ENCODE measurements at places on chromosomes 7 and 10.

- no peak for DNase-seq
Measured at GRCh38 chr10:75166623-75166972, 44.0 kb upstream of the VDAC2 start.

GRCh38 chr7:110157631-110158362 is 933.1 kb upstream of the LRRN3 start:
- DNase-seq = no peak

- DNase-seq = no peak
Measured at GRCh38 chr10:129952378-129953118, 11.5 kb downstream of the EBF3 start.

- DNase-seq = no peak
Measured at GRCh38 chr10:7706534-7707073, 3.5 kb downstream of the ITIH2 start.

DNA sequence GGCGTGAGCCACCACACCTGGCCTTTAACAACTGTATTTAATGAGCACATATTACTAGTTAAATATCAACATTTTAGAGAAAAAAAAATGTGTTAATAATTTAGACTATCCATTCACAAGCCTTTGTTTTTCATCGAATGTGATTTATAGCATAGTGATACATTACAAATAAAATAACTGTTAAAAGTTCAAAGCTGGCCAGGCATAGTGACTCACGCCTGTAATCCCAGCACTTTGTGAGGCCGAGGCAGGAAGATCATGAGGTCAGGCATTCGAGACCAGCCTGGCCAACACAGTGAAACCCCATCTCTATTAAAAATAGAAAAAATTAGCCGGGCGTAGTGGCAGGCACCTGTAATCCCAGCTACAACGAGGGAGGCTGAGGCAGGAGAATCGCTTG is 72.7 kb downstream of the HACD1 start:
- DNase-seq = no peak

DNA sequence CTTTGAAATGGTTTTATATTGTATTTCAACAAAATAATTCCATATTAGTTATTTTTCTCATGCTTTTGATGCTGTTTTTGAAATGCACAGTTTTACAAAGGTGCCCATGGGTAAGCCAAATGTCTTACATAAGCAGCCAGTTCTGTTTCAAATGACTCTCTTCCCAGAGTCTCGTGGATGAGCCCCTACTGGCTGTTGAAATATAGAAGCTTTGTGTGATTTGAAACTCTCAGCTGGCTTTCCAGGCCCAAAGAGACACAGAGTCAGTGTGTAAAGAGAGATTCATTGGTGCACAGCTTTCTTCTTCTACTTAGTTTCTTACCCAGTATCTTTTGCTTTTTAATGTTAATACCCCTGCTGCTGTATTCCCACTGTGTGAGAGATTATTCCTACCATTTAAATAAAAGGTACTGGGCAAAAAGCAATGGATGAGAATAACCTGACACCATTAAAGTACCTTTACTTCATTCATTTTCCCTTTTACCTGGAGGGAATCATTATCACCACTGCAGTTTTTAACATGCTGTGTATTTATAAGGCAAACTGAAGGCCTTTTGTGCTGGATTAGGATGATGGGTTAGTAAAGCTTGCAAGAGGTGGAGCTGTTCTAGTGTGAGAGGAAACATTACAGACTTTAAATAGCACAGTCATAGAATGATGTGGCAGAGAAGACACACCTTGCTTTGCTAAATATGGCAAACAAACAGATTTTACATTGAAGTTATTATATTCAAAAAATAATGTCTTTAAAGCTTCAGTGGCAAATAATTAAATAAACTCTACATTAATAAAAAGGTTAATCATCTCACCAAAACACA is 415.1 kb downstream of the THSD7A start:
- no peak for DNase-seq

GRCh38 chr10:89201345-89202032 is 5.6 kb downstream of the CH25H start:
- no peak for DNase-seq

GRCh38 chr10:34731885-34732701 is 83.0 kb downstream of the PARD3 start:
- DNase-seq = no peak

DNA sequence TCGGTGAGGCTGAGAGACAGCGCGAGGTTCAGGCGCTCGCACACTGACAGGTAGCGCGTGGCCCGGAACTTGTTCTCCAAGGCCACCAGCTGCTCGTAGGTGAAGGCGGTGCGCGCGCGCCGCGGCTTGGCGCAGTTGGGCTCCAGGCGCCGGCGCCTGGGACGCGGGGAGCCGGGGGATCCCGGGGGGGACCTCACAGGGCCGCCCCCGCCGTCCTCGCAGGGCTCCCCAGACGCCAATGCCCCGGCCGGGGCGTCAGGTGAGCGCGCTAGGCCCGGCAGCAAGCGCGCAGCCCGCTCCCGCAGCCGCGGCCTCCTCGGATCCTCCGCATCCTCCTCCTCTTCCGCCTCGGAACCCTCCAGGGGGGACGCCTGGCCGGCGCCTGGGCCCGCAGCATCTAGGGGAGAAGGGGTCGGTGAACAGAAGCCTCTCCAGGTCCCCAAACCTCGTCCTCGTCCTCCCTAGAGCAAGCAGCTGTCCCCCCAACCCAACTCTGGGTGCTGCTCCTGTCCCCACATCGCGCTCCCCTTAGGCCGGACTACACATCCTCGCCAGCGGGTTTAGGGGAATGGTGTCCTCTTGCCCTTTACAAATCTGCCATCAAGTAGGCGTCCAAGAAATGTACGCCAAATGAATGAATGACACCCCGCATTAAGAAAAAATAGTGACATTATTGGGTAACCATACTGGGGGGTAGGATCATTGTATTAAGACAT is 1.9 kb downstream of the NKX1-2 start:
- DNase-seq = no peak

- DNase-seq = no peak
Measured at GRCh38 chr7:4133491-4134044, 548.5 kb upstream of the FOXK1 start.

- no peak for DNase-seq
Measured at GRCh38 chr7:46694058-46694457, 773.0 kb upstream of the IGFBP3 start.

GRCh38 chr10:127372361-127372760 is 176.0 kb upstream of the INSYN2A start:
- DNase-seq = no peak

GRCh38 chr10:101136007-101136707 is 5.1 kb downstream of the TLX1 start:
- no peak for DNase-seq

GRCh38 chr7:143235561-143235960 is 13.7 kb downstream of the TAS2R40 start:
- DNase-seq = no peak

DNA sequence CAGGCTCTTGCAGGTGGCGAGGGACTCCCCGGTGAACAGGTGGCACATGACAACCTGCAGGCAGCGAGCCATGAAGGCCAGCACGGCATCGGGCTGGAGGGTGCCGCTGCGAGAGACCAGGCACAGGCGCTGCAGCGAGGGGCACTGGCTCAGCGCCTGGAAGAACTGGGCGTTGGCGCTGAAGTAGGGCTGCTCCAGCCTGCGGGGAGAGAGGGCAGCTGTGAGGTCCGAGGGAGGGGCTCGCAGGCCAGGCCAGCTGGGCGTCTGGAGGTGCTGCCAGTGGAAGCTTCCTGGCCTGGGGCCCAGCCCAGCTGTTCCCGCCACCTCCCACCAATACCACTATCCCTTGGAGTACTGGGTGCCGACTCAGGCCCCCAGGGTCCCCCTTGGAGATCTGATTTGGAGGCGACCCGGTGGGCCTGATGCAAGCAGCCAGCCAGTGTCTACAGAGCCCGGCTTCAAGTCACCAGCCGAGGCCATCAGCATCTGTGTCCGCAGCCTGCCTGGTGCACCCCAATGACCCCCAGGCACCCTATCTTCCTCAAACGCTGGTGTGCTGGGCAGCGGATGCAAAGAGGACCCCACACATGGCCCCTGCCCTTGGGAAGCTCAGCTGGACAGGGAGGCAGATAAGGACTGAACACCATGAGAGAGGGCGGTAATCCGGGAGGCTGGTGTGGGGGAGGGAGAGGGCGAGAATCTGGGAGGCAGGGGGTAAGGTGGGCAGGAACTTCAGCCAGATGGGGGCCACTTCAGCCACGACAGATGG is 67.8 kb upstream of the TNRC18 start:
- DNase-seq = no peak

DNA sequence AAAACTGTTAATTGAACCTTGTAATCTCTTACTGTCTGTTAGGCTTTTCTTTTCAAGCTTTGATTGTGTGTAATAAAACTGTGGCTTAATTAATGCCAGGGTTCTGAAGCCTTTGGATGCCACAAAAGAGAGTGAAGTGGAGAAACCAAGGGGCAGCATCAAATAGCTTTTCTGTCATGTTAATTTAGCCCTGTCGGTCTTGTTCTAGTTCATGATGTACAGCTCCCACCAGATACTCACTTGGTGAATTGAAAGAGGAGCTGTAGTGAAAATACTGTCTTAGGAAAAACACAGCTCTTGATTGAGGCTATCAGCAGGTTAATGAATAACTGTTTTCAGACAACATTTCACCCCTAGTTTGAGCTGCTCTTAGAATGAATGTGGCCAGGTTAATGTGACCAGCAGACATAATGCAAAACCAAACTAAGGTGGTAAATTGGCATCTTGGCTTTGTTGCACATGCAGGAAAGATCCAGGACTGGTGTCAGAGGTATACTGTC is 94.2 kb downstream of the POLL start:
- DNase-seq = no peak

GRCh38 chr7:12890586-12890985 is 203.2 kb downstream of the ARL4A start:
- DNase-seq = no peak

DNA sequence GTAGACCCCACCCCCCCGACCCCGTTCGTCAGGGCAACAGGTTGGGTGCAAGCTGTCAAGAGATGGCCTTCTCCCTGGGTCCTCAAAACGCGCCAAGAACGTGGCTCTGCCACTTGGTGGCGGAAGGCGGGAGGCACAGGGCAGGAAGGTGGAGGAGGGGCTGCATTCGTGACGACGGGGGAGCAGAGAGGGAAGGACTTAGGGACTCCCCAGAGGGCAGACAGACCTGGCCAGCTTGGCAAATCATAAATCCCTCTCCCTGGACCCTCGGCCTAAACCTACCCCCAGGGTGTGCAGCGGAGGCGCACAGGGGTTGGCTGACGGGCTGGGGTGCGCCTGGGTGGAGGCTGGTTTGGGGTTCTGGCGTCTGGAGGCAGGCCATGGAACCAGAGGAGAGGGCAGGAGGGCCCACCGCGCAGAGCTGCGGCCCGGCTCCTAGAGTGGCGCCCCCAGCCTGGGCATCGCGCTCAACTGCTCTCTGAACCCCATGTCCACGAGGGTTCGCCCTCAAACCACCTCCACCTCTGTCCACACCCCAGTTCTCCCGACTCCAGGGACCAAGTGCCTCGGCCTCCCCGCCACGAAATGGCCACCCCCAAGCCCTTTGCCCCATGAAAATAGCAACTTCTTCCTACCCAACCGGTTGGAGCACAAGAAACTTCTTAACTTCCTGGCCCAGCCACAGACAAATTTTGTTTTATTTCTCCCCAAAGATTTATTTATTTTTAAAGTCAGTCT is 10.8 kb upstream of the GATA3 start:
- DNase-seq = no peak

- DNase-seq = no peak
Measured at GRCh38 chr10:74111799-74112198, 38.8 kb downstream of the AP3M1 start.

- DNase-seq = no peak
Measured at GRCh38 chr10:88721392-88721791, 15.3 kb downstream of the LIPK start.

- no peak for DNase-seq
Measured at GRCh38 chr7:46286356-46286755, 365.3 kb upstream of the IGFBP3 start.

GRCh38 chr10:37854626-37855025 is 2.8 kb downstream of the ZNF248 start:
- DNase-seq = no peak

DNA sequence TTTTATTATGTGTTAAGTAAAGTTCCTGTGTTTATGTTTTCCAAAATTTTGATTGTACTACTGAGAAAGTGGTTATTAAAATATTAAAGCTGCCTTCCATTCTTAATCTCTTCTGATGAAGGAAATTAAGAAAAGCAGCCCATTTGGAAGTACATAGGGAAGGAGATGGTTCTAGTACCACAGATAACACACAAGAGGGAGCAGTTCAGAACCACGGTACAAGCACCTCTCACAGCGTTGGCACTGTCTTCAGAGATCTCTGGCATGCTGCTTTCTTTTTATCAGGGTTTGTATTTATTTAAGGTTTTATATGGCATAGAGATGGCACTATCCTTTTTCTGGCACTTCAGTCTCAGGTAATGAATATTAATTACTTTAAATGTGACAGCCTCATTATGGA is 111.6 kb downstream of the PHTF2 start:
- no peak for DNase-seq

- DNase-seq = no peak
Measured at GRCh38 chr7:24817339-24817738, 60.1 kb upstream of the GSDME start.

GRCh38 chr7:29657856-29658255 is 94.2 kb downstream of the PRR15 start:
- DNase-seq = no peak

DNA sequence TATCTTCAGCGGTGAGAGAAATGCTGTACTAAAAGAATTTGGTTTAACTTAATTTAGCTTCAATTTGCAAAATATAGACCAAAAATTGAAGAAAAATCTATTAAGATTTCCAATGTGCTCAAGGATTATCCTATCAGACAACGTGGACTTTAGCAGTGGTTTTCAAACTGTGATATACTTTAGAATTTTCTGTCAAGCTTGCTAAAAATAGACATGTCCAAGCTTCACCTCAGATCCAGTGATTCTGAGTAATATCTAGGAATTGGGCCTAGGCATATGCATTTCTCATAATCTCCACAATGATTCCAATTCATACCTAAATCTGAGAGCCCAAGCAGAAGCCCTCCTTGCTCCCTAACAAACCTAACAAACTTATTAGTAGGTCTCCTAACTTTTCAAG is 3.4 kb downstream of the WASL start:
- no peak for DNase-seq

DNA sequence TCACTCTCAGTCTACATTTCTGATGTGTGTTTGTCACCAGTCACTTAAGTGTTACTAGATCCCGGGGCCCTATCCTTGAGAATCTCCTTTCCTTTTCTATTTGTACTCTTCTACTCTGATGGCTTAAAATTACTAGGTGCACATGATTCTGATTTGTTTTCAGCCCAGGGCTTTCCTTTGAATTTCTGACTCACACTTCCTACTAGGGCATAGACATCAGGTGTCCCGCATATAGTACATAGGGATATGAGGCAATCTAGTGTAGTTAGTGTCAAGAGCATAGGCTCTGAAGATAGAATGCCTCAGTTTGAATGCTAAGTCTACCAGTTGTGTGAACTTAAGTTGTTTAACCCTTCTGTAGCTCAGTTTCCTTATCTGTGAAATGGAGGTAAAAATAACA is 49.4 kb upstream of the LRRN3 start:
- DNase-seq = no peak

Data from stimulated activated CD4-positive, alpha-beta T cell treated with anti-CD3 and anti-CD28 coated beads, Interleukin-12 subunit alpha, Interleukin-12 subunit beta, amount 100 ng/mL, for 24 hours (primary cell).